Cardiac atrium fibroblast (primary cell): ENCODE measurements at places on chromosomes 16 and 17. TPM values are rescaled to one million over a fixed set of nuclear protein-coding genes. Genes with fewer than 3 reads are reported as not detected.

KLHL10 gene
- not detected in 2 replicates for total RNA-seq

IGFALS gene
- total RNA-seq, result not detected in 2 replicates

PRCD gene
- total RNA-seq, result 7.0 and 7.6 TPM in 2 replicates

PSME3 gene
- total RNA-seq, result 67.7 and 107 TPM in 2 replicates

CCP110 gene
- total RNA-seq, result 2.3 and 5.2 TPM in 2 replicates

ABCC11 gene
- not detected in 2 replicates for total RNA-seq

TBC1D3H gene
- total RNA-seq, result not detected in 2 replicates

ODF4 gene
- total RNA-seq, result not detected in 2 replicates

TBC1D3E gene
- not detected in 2 replicates for total RNA-seq

BCL7C gene
- 39.0 and 40.1 TPM in 2 replicates for total RNA-seq

POLR2C gene
- 84.3 and 94.4 TPM in 2 replicates for total RNA-seq

AGRP gene
- not detected in 2 replicates for total RNA-seq

ATP2C2 gene
- total RNA-seq, result not detected in 2 replicates

MMP2 gene
- 97.5 and 110 TPM in 2 replicates for total RNA-seq

TP53TG3F gene
- not detected in 2 replicates for total RNA-seq

CLDN9 gene
- not detected in 2 replicates for total RNA-seq

PIRT gene
- not detected in 2 replicates for total RNA-seq

KIF19 gene
- total RNA-seq, result 0.97 TPM in 1 of 2 replicates, not detected in the other

SLC13A2 gene
- total RNA-seq, result not detected in 2 replicates

CCR7 gene
- not detected in 2 replicates for total RNA-seq

EPX gene
- not detected in 2 replicates for total RNA-seq

KRT12 gene
- not detected in 2 replicates for total RNA-seq

OR1E1 gene
- not detected in 2 replicates for total RNA-seq

NME2 gene
- 732 and 803 TPM in 2 replicates for total RNA-seq

DRC7 gene
- not detected in 2 replicates for total RNA-seq

DCTN5 gene
- total RNA-seq, result 39.5 and 53.8 TPM in 2 replicates

FOXC2 gene
- total RNA-seq, result 2.2 and 4.9 TPM in 2 replicates

CLTC gene
- 220 and 306 TPM in 2 replicates for total RNA-seq

ZNF19 gene
- 0.16 and 1.6 TPM in 2 replicates for total RNA-seq

TNFRSF13B gene
- total RNA-seq, result not detected in 2 replicates

IKZF3 gene
- total RNA-seq, result not detected in 2 replicates

PFAS gene
- 16.4 and 26.9 TPM in 2 replicates for total RNA-seq

CHCT1 gene
- not detected in 2 replicates for total RNA-seq

TP53TG3C gene
- total RNA-seq, result not detected in 2 replicates

ARL2BP gene
- 82.6 and 83.4 TPM in 2 replicates for total RNA-seq

THOC6 gene
- total RNA-seq, result 18.5 and 19.9 TPM in 2 replicates

GDPD1 gene
- 0.18 TPM in 1 of 2 replicates, not detected in the other for total RNA-seq

NCOR1 gene
- total RNA-seq, result 37.3 and 39.7 TPM in 2 replicates

WFIKKN2 gene
- total RNA-seq, result not detected in 2 replicates

MYH11 gene
- total RNA-seq, result 0.16 and 0.18 TPM in 2 replicates

SLC52A1 gene
- total RNA-seq, result 0.18 TPM in 1 of 2 replicates, not detected in the other

APOBR gene
- total RNA-seq, result not detected in 2 replicates

KRTAP16-1 gene
- not detected in 2 replicates for total RNA-seq

CPHXL gene
- not detected in 2 replicates for total RNA-seq

UMOD gene
- total RNA-seq, result not detected in 2 replicates

OXLD1 gene
- total RNA-seq, result 52.0 and 55.6 TPM in 2 replicates

OR3A2 gene
- not detected in 2 replicates for total RNA-seq

SPATA32 gene
- total RNA-seq, result not detected in 2 replicates

SDK2 gene
- total RNA-seq, result not detected in 2 replicates

GALR2 gene
- total RNA-seq, result not detected in 2 replicates

CEP295NL gene
- 0.49 and 0.72 TPM in 2 replicates for total RNA-seq

KRT20 gene
- not detected in 2 replicates for total RNA-seq

LRRC36 gene
- total RNA-seq, result not detected in 2 replicates

KCTD11 gene
- 14.9 and 20.6 TPM in 2 replicates for total RNA-seq

RAB34 gene
- 266 and 343 TPM in 2 replicates for total RNA-seq

RRAD gene
- total RNA-seq, result 0.49 TPM in 1 of 2 replicates, not detected in the other

C17orf50 gene
- not detected in 2 replicates for total RNA-seq

CA7 gene
- not detected in 2 replicates for total RNA-seq
